ENCODE measurements at places on chromosomes 6 and 20.
A peak's percentile ranks its signal among the peaks of the same experiment; 100 is the strongest.

- DNase-seq = no peak
Observed at GRCh38 chr6:45472382-45472781, 94.6 kb upstream of the SUPT3H start.

DNA sequence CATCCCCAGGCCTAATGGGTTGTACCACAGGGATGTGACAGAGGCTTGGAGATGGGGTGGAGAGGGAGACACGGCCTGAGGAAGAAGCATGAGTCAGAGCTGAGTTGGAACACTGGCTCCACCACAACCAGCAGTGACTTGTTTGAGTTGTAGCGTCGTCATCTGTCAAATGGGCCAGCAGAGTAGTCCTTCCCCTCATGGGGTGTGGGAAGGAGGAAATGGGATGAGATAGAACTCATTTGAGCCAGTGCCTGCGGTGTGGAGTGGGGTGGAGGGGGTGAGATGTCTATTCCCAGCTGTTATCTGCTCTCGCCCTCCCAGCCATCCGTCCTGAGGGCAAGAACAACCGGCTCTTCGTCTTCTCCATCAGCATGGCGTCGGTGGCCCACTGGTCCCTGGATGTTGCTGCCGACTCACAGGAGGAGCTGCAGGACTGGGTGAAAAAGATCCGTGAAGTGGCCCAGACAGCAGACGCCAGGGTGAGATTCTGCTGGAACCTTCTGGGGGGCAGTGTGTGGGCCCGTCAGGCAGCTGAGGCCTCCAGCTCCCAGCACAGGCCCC lies 32.5 kb downstream of the PLCG1 start:
- no peak for DNase-seq

DNA sequence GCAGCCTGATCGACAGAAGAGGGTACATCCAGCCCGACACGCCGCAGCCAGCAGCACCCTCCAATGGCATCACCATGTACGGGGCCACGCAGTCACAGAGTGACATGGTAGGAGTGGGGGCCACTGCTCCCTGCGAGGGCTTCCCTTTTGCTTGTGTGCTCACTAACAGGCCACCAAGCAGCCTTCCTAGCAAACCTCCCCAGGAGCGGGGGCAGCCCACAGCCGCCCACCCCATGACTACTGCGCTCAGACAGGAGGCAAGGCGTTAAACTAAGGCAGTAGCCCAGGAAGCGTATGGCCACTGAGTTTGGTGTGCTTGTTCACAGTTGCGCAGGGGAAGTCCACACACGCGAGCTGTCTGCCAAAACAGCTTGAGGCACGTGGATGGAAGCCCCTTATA lies 169.5 kb upstream of the SNX9 start:
- DNase-seq = no peak

DNA sequence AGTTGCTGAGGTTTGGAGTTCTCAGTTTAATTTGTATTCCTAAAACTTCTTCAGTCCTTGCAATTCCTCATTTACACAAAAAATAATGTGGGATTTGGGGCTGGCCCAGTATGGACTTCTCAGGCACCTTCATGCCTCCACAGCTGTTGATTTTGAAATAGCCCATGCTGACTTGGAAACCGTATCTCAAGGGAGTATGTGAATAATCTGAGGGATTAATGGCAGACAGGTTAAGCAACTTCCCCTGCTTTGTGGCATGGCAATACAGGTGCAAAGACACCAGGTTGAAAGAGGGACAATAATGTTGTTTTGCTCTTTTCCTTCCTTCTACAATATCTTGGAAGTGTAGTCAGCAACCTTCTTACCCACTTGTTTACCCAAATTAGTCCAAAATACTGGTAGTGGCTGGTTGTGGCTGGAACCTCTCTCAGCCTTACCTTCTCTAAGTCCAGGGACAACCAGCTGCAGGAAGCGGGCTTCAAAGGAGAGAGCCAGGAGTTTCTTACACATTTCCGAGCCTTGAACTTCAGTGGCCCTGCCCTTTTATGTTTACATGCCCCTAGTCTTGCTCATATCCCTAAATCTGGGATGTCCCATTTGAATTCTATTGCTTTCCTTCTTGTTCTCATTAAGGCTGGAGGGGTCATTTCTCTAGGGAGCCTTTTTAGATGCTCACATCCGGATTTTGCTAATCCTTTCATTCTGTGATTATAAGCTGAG lies 44.1 kb upstream of the ADGRF1 start:
- no peak for DNase-seq

DNA sequence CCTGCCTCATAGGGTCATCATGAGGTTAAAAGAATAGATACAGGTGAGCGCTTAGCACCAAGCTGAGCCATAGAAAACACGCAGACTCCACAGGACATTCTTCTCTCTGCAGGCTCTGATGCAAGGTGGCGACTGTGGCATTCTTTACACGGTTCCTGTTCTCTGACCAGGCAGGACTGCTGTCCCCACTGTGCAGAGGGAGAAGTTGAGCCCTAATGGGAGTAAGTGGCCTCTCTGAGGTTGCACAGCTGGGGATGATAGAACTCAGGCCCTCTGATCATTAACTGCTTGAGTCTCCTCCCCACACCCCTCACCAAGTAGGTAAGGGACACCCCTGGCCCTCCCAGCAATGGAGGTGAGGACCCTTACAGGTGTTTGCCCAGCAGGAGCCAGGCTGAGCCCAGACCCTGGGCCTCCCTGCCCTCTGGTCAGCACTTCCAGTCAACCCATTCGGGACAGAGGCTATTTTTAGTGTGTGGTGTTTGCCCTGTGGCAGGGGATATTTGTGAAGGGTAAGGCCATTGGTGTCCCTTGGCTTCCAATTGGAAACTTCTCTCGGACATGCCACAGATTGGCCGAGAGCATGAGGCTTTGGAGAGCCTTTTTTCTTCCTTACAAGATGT lies 116.8 kb downstream of the VEGFA start:
- no peak for DNase-seq

GRCh38 chr6:38509713-38510112 lies 130.0 kb downstream of the BTBD9 start:
- DNase-seq = no peak

DNA sequence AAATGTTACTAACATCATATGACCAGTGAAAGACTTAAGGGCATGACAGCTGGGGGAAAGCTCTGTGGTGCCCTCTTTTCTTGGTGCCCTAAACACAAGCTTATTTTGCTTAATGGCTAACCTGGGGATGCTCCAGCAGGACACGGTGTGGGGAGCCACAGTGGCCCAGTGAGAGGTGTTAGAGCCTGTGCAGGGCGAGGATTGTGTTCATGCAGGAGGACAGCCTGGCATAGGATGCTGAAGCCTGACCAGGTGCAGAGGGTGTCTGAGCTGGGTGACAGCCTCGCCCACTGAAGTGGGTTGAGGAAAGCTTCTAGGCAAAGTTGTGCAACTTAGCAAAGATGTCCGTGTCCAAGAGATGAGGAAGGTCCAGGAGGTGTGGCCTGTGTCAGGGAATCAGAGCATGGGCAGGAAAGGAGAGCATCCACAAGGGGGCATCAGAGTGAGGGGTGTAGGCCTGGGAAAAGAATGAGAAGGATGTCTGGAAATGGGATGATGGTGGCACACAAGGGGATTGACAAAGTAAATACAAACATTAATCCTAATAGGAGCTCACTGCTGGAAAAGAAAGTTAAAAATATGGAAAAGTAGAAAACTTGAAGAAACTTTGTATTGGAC lies 33.9 kb downstream of the SLC17A4 start:
- peak; percentile 1 for DNase-seq

DNA sequence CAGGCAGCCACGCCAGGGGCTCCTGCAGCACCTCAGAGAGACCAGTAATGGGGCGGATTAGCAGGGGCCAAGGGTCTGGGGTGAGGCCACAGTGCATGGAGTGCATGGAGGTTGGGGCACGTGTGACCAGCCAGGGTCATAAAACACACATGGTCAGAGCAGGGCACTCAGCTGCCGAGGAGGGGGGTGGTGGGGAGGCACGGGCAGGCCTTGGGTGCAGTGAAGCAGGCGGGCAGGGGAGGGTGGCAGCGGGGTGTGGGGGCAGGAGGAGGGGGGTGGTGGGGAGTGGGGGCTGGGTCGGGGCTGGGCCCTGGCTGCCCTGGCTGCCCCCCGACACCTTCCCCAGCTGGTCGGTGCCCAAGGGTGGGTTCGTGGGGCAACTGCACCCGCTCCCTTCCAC lies 23.7 kb upstream of the NTSR1 start:
- no peak for DNase-seq

DNA sequence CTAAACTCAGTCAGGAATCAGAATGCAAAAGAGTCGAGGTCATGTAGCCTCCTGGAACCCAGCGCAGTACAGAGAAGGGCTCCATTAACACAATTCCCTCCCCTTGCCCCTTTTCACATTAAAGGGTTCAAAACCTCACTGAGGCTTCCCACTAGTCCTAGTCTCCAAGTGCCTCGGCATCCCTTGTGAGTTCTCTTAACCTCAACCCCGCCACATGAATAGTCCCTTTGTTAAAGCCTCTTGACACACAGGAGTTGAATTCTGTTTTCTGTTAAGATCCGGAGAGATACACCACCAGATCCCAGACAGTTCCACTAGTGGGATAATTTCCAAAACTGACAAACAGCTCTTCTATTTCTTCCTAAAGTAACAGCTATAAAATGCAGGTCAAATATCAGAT lies 17.8 kb downstream of the PTPRT start:
- DNase-seq = no peak

GRCh38 chr6:165831812-165832510 lies 168.9 kb upstream of the PDE10A start:
- no peak for DNase-seq

DNA sequence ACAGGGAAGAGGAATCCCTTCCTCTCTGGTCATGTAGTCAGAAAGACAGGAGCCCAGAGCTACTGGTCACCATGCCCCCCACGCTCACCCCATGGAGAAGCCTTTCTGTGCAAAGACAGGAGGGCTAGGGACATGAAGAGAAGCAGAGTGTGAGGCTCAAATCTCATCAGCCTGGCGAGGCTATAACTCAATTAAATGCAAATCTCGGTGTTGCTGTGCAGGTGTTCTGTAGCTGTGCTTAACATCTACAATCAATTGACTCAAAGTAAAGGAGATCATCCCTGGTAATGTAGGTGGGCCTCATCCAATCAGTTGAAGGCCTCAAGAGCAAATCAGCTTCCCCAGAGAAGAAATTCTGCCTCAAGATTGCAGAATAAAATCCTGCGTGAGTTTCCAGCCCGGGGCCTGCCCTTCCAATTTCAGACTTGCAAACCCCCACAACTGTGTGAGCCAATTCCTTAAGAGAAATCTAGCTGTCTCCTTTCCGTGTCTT lies 64.4 kb downstream of the CHMP4B start:
- no peak for DNase-seq

DNA sequence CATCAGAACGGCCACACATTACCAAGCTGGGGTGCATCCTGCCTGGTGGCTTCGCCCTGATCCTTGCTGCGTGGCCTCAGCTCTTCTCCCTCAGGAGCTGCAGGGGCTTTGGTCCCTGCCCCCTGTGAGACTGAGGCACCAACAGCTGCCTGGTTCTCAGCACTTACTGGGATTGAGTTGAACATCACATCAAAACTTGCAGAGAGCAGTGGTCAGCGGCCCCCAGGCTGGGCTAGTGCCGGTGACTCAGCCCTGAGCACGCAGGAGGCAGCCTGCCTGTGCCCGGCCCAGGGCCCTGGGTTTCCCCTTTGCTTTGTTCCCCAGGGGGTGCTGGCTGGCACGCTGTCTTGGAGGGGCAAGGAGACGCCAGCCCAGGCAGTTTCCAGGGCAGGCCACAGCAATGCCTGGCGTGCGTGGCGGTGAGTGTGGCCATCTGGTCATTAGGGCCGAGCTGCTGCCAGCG lies 63.3 kb downstream of the DLL1 start:
- no peak for DNase-seq

- DNase-seq = no peak
Observed at GRCh38 chr6:17004269-17004668, 97.6 kb upstream of the STMND1 start.

- no peak for DNase-seq
Observed at GRCh38 chr20:15220778-15221565, 883.6 kb upstream of the FLRT3 start.

GRCh38 chr6:79949233-79949632 lies 1.9 kb upstream of the ELOVL4 start:
- DNase-seq = no peak

GRCh38 chr6:37700620-37700973 lies 2.9 kb upstream of the MDGA1 start:
- no peak for DNase-seq

- DNase-seq = no peak
Observed at GRCh38 chr6:158405933-158406332, 93.7 kb downstream of the TULP4 start.

GRCh38 chr20:62900052-62900691 lies 26.1 kb downstream of the DIDO1 start:
- peak; percentile 48 for DNase-seq

GRCh38 chr20:62177307-62177706 lies 5.5 kb upstream of the MTG2 start:
- DNase-seq = no peak

DNA sequence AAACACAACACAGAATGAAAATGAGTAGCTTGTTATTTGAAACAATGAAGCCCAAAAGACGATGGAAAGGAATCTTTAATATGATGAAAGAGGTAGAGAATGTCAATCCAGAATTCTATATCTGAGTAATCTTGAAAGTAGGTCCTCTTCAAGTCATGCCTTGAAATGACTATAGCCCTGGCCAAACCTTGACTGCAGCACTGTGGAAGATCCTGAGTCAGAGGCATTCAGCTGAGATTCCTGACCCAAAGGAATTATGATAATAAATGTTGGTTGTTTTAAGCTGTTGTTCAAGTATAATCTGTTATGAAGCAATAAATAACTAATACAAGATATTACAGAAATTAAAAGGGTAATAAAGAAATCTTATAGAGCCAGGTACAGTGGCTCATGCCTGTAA lies 64.8 kb downstream of the IBTK start:
- DNase-seq = no peak

DNA sequence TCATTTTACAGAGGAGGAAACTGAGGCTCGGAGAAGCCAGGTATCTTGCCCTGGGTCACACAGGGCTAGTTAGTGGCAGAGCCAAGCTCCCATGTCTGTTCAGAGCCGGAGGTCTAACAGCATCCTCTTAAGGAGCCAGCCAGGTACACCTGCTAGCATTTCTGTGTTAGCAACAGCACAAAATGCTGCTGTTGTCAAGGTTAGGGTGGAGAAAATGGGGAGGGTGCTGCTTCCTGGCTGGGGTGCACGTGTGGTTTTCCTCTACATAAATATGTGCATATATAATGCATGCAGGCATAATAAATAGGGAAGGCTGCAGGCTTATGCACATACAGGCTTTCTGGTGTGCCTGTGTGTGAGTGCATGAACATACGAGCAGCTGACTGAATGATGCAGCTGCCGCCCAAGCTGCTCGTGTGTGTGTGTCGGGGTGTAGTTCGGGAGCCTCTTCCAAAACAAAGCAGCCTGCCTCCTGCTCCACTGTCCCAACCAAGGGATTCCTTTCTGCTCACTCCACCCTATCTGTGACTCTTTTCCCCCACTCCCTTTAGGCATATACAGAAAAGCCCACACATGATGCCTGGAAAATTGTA lies 86.6 kb downstream of the CD40 start:
- DNase-seq = no peak

Data from activated CD8-positive, alpha-beta memory T cell treated with anti-CD3 and anti-CD28 coated beads for 1 hour (primary cell).